Mesendoderm (in vitro differentiated cells): ENCODE measurements at places on chromosomes 5 and 9.

- DNase-seq, result peak; percentile 66
Measured at GRCh38 chr9:91572044-91572443, 148.4 kb upstream of the NFIL3 start.

DNA sequence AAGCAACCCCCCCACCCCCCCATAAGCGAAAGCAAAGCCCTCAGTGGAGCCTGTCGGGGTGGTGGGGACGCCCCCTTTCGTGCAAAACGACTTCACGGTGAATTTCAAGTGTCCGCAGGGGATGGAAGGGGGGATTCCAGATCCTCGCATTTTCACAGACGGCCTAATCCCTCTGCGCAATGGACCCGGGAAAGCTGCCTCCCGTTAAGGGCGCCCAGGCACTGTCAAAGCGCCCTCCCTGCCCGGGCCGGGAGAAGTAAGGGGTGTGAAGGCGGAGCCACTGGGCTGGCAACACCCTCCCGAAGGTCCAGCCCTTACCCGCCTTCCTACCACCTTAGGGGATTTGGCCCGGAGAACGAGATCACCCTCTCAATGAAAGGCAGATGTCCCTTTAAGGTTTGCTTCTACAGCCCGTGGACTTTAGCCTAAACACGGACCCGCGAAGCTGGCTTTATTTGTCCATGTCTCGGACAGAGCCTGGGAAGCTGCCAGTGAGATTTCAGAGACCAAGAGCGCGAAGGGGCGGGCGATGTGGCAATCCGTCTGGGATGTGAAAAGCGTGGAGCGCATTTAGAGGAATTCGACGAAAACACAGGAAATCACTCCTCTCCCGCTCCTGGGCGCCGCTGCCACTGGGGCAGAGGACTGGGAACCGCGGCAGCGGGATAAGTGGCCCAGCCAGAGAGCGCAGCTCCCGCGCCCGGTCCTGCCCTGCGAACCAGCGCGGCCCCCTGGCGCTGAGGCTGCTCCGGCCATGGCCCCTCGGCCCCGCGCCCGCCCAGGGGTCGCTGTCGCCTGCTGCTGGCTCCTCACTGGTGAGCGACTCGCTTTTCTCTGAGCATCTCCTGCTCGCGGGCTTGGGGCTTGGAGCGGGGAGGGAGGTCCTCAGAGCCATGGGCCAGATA lies at the start of the genes ITGA1 and PELO:
ITGA1 (plus strand) TSS at position 317 of the 905 bp plus-strand sequence; CDS start at position 755, 438 bp downstream.
PELO (plus strand) TSS at position 317 of the 905 bp plus-strand sequence. CDS start 12,479 bp downstream, outside the sequence.
- peak; percentile 94 for DNase-seq

DNA sequence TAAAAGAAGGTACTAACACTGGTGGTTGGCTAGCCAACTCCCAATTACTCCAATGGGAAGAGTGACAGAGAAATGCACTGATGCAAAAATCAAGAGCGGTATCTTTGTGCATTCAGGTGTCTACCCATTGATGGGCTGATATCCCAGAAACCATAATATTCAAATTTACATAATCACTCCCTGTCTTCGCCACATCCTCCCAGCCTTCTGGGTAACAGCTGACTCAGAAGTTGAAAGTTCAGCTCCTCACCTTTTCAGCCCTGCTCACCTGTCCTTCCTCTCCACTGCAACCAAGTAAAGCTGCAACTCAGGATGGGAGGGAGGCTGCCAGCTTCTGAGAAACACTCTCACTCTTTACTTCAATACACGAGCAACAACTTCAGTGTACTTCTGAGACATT lies 6.9 kb downstream of the SUSD1 start:
- DNase-seq, result no peak

GRCh38 chr9:23764219-23764618 lies 61.8 kb downstream of the ELAVL2 start:
- no peak for DNase-seq

DNA sequence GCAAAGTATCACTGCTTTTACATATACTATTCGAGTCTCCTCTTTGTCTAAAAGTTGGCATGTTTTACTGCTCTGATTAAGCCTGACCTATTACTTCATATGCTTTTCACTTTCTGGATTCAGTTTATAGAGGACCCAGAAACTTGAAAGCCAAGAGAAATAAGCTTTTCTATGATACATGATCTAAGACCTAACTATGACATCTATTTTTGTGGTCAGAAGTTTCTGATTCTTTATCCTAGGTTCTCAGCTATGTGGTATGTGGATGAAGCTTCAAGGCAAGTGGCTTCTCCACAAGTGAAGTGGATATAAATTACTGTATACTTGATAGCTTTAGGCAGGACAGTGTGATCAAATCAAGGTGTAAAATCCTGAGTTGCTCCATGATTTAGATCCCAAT lies 6.3 kb downstream of the EDIL3 start:
- DNase-seq, result no peak

DNA sequence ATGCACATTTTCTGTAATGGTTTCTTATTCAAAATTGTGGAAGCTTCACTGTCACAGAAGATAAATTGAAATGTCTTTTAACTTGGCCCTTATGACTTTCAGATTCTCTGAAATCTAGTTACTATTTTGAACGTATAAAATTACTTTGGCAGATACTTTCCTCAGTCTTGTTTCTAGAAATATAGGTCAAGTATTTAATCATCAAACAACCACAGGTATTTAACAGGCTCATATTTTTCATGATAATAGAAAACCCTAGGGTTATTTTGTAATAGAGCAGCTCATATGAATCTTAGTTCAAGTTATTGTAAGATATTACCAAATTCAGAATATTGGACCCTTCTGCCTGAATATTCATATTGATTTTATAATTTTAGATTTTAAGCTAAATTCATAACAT lies 236.0 kb upstream of the CDH18 start:
- DNase-seq, result no peak

GRCh38 chr5:154626876-154627557 lies 128.2 kb upstream of the LARP1 start:
- DNase-seq, result no peak

DNA sequence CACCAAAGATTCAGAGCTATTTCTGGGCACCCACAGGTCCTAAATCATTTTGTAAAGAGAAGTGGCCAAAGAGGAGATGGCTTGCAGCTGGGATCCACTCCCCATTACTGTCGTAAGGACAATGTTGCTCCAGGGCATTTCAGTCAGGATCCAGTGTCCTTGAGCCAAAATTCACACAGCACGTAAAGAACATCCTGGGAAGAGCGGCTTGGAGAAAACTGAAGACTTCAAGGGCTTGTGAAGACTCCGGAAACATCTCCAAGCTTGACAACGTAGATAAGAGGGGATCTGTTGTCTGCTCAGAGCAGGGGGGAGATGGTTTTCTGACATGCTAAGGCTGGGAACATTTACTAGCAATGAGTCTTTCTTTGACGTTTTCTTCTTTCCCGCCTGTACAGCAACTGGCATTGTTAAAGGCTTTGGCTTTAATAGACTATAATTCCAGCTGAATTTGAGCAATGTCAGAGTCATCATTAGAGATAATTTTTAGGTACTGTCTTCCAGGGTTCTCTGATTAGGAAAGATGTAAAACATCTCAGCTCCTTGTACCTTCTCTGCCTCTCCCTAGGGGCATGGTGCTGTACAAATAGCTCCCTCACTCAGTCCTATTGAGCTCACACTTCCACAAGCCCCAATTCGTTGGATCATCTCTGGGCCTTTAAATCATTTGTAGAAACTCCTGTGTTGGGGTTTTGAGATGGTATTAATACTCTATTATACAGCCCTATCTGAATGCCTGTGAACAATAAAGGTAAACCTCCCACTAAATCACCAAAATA lies 39.7 kb downstream of the EGFLAM start:
- DNase-seq, result no peak

- no peak for DNase-seq
Measured at GRCh38 chr5:128228521-128228920, 145.0 kb downstream of the SLC12A2 start.

GRCh38 chr5:148829734-148830133 lies 3.3 kb downstream of the ADRB2 start:
- DNase-seq, result no peak

DNA sequence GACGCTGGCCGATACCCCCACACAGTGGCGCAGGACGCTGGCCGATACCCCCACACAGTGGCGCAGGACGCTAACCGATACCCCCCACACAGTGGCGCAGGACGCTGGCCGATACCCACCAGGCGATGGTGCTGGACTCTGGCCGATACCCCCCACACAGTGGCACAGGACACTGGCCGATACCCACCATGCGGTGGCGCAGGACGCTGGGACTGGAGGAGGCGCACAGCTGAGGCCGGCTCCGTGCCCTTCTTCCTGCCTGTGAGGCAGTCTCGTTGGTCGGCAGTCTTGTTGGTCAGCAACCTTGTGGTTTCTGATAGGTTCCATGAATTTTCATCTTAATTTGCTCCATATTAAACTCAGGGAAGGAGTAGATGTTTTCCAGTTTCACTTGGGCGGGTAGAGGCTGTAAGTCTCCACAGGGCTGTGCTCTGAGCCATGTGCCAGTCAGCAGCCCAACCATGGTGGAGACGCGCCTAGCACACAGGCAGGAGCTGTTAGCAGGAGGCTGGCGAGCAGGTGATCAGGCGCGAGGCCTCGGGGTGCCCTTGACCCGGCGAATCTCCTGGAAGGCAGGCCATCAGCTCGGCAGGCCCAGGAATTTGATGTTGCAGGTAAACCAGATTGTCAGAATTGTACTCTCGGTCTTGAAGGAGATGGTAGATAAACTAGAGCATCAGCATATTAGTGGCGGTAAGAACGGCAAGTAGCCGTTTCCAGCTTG lies 75.6 kb downstream of the EHMT1 start:
- DNase-seq, result no peak

DNA sequence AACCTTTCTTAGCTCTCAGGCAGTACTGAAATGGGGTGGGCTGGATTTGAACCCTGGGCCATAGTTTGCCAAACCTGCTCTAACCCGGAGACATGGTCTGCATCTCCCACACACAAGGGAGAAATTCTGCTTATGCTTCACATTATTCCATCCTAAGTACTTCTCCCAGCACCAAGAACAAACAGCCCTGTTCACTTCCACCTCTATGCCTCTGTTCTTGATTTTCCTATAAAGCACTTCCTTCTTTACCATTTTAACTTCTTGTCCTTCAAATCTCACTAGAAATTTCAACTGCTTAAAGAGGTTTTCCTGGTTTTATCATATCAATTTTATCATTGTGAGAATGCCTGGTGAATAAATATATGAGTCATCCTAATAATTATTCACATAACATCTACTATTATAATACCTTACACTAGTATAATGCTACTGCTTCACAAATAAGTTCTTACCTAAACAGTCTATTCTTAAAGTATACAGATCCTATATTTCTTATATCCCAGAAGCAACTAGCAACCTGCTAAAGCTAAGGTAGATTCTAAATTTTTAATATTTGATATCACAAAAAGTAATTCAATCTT lies 12.7 kb downstream of the FEM1C start:
- DNase-seq, result no peak

DNA sequence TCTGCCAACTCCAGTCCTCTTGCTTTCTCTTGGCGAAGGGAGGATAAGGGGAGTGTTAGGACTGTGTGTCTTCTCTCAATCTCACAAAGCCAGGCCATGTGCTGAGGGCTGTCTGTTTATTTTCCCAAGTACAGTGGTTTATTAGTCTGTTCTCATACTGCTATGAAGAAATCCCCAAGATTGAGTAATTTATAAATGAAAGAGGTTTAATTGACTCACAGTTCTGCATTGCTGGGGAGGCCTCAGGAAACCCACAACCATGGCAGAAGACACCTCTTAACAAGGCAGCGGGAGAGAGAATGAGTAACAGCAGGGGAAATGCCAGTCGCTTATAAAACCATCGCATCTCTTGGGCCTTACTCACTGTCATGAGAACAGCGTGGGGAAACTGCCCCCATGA lies 36.2 kb upstream of the CKS2 start:
- no peak for DNase-seq

- DNase-seq, result no peak
Measured at GRCh38 chr5:74717596-74717995, 32.6 kb downstream of the HEXB start.

GRCh38 chr5:93717162-93717561 lies 24.2 kb downstream of the POU5F2 start:
- DNase-seq, result no peak

GRCh38 chr9:95265960-95266359 lies 51.5 kb downstream of the FANCC start:
- DNase-seq, result no peak

DNA sequence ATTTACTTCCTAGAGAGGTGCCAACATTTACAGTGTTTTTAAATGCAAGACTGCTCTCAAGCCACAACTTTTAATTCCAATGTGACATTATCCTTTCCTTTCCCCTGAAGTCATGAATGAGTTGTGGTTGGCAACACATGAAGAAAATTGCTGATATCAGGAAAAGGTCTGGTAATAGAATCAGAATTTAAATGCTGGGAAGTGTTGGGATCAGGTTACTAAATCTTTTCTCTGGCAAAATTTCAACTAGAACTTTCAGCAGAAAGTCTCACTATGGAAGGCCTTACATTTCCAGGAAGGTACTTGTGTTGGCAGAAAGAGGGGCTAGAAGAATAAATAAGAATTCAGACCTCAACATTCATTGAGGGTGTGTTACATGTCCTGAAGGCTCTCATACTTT lies 10.6 kb upstream of the SLC44A1 start:
- DNase-seq, result no peak
